ENCODE measurements at places on chromosomes 7 and 10.

DNA sequence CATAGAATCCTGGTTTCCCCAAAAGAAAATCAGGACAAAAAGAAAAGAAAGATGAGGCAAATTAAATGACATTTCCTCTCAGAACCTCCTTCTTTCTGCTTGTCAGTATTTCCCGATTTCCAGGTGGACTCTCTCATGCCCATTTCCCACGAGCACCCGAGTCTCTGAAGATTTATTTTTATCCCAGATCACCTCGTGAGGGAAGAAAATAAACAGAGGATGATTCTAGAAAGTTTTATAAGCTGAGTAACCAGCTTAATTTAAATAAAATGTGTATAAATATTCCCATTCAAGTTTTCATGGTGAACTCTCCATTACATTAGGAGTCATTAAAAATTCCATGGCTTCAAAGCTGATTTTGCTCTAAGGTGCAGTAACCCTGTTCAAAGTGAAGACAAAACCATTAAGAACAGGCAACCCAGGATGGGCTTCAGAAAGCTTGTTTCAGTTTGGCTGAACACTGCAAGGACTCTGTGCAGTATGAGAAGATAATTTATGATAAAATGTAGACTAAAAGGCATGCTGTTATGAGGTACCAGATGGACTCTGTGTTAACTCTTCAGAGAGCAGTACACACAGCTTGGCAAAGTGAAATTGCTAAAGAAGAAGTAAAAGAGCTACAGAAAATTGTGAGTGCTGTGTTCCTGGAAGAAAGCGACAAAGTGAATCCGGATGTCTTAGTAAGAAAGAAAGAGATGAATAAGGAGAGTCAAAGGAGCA is 521.3 kb upstream of the LRRN3 start:
- DNase-seq = no peak

GRCh38 chr10:7436490-7437100 is 25.8 kb upstream of the SFMBT2 start:
- peak; percentile 33 for DNase-seq

- no peak for DNase-seq
Observed at GRCh38 chr7:117530390-117530789, 50.6 kb downstream of the CFTR start.

DNA sequence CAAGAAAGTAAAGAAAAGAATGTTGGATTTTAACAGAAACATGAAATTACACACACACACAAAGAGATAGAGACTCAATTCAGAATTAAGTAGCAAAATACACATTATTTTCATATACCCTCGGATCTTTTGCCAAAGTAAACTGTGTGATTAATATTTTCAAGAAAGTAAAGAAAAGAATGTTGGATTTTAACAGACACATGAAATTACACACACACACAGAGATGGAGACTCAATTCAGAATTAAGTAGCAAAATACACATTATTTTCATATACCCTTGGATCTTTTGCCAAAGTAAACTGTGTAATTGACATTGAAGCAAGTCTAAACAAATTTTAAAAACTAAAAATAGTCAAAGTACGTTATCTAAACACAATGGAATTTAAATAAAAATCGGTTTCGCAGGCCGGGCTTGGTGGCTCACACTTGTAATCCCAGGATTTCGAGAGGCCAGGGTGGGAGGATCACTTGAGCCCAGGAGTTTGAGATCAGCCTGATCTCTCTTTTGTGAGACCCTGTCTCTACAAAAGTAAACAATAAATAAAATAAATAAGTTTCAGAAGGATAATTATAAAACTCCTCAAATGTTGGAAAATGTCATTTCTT is 337.3 kb upstream of the MAGI2 start:
- no peak for DNase-seq

DNA sequence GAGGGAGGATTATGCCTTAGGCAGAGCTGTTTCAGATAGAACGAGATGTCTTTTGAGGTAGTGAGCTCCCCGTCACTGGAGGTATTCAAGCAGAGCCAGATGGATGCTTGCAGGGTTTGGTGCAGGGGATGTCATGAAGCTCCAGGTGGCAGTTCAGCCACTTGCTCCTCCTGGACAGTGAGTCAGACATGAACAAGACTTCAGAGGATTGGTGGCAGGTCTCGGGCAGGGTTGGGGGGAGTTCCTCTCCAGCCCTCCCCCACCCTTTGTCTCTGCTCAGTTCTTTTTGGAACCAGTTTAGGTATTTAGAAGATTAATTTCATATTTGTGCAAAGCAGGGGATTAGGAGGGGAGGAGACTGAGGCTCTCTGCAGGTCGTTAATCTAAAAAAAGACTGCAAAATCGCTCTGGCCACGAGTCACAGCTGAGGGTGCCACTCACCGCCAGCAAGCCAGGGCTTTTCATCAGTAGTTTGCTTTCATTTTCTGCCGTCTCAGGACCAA is 21.5 kb upstream of the MYL10 start:
- DNase-seq = no peak

GRCh38 chr7:152383341-152384234 is 52.2 kb downstream of the KMT2C start:
- DNase-seq = peak; percentile 95

- DNase-seq = no peak
Observed at GRCh38 chr10:20287586-20287985, 471.4 kb downstream of the PLXDC2 start.

- no peak for DNase-seq
Observed at GRCh38 chr10:24174014-24174413, 34.9 kb upstream of the KIAA1217 start.

GRCh38 chr10:51685768-51686167 is 13.6 kb downstream of the CSTF2T start:
- no peak for DNase-seq

GRCh38 chr7:17159500-17160037 is 138.9 kb upstream of the AHR start:
- DNase-seq = no peak

GRCh38 chr7:115822380-115822779 is 208.2 kb downstream of the TFEC start:
- DNase-seq = no peak

GRCh38 chr10:62093863-62094291 is 174.8 kb downstream of the RTKN2 start:
- peak; percentile 59 for DNase-seq

DNA sequence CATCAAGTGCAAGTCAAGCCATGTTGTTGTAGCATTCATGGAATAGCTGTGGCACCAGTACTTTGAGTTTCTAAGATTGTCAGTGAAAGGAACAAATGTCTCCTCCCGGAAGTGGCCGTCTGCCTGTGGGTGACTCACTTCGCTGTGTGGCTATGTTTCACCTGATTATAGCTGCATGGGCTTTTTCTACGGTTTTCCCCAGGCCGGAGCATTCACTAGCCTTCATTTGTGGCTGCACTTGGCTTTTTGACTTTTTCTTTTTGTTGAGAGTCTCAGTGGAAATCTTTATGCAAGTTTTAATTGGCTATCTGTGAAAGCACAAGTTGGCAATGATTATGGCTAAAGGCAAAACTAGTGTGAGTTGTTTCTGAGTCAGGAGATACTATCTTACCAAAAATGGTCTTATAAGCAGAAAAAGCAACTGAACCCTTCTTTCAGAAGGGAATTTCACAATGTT is 35.0 kb downstream of the SRI start:
- DNase-seq = peak; percentile 62

DNA sequence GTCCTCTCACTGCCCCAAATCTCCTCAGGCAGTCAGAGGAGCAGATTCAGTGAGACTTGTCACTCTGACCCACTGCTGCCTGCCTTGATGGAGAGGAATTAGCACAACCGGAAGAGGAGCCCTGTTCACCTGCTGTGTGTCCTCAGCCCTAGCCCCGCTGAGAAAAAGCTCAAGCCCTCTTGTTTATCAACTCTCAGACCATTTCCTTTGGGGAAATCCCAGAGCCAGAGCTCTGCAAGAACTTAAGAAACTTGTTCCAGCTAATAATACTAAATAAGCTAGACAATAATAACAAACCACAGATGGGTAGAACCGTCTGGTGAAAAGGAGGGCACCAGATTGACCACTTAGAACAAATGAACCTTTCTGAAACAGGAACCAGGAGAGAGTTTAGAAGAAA is 37.7 kb upstream of the ITGB1 start:
- no peak for DNase-seq

DNA sequence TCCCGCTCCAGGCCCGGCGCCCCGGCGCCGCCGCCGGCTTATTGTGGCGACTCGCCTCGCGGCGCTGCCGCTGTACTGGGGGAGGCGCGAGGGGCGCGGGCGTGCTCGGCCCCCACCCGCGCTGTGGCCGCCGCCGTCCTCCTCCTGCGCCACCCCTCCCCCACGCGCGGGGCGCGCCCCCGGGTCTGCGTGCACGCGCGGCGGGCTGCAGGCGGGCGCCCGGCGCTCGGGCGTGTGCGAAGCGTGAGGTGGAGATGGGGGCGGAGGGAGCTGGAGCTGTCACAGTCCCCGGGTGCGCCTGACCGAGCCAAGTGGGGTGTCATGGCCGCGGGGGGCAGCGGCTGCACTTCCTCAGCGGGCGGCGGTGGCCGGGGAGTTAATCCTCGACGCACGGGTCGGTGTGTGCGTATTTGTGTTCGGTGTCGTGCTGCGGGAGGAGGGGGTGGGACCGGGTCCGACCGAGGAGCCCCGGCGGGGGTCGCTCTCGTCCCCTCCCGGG is 672 bp downstream of the LCOR start:
- peak; percentile 58 for DNase-seq

GRCh38 chr7:24143547-24143946 is 140.4 kb upstream of the NPY start:
- no peak for DNase-seq

GRCh38 chr7:121102619-121103018 is 114.1 kb downstream of the CPED1 start:
- DNase-seq = no peak

DNA sequence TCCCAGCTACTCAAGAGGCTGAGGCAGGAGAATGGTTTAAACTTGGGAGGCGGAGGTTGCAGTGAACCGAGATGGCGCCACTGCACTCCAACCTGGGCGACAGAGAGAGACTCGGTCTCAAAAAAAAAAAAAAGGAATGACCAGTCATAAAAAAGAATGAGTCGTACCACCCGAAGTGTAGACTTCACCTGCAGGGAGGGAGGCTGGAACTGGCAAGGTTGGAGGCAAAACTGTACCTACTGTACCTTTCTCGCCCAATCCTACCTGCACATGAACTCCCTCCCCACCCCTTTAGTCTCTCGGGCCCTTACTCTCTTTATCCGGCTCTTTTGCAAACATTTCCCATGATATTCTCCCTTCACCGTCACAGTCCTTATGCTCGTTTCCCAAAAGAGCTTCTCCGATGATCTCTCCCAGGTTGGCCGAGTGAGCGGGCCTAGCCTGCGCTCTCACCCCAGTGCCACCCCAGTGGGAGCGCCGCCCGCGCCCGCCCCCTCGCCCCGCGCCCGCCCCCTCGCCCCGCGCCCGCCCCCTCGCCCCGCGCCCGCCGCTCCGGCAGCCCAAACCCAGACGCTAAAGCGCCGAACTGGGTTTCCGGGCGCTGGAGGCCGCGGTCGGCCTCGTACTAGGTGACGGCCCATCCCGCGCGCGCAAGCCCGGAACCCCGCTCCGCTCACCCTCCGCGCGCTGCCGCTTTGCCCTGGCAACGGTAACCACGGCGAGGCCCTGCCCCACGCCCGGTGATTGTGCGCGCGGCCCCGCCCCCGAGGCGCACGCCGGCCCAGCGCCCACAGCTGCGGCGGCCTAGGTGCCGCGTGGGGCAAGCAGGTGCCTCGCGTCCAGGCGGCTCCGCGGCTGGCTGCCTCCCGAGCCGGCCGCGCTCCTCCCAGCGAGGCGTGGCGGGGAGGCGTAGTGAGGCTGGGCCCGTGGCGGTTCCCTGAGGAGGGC is at the start of gene SMKR1:
Gene SMKR1, plus strand, starts transcription at position 772 of the 948 bp plus-strand sequence. CDS start 294 bp downstream, outside the sequence.
- DNase-seq = peak; percentile 38

GRCh38 chr7:30799206-30799975 is 28.2 kb downstream of the MINDY4 start:
- DNase-seq = peak; percentile 99

GRCh38 chr10:78777867-78778266 is 290.9 kb upstream of the ZMIZ1 start:
- peak; percentile 55 for DNase-seq

DNA sequence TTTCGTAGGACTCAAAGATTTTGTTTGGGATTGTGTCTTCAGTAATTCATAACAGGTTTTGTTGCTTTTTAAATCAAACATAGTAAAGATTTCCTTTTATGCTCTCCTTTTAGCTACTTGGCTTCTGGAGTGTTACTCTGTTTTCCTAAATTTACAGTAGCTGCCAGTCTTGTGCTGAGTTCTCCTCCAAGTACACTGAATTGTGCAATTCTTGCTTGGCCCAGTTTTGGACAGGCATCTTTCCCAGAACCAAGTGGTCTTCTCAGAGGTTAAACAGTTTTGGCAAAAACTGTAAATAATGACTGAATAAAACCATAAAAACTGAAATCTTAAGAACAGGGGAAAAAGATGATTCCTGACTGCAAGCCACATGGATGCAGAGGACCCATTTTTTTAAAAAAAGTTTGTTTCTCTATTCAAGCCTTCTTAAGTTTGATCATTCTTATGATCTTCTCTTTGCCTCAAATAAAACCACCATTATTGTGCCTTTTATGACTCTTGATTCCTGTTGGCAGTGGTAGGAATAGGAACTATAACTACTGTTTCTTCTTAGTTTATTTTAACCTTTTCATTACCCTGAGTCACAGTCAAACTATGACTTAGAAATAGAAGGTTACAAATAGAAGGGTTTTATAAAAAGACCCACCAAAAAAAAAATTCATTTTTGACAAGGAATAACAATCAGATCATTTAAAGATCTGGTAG is 88.0 kb downstream of the MDFIC start:
- peak; percentile 78 for DNase-seq

DNA sequence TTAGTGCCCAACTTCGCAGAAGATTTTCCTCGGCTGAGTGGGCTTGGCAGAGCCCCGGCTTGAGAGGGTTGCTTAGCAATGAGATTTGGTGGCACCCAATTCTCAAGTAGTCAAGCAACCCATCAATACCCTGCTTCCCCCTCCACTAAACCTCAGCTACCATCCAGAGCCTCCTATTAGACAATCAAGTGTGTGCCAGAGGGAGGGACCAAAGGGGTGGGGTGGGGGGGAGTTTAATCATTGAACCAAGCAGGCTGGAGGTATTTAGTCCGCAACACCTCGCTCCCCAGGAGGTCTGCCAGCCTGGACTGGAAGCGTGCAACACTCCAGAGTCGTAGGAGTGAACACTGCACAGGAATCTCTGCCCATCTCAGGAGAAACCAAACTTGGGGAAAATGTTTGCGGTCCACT is at the start of gene HKDC1:
Gene HKDC1, plus strand, starts transcription at position 292 of the 411 bp plus-strand sequence. Its CDS starts 104 bp downstream, at position 396.
- DNase-seq = no peak

- peak; percentile 96 for DNase-seq
Observed at GRCh38 chr10:10644008-10644646, 373.5 kb upstream of the CELF2 start.

GRCh38 chr7:26087321-26088091 is 64.5 kb upstream of the NFE2L3 start:
- no peak for DNase-seq

DNA sequence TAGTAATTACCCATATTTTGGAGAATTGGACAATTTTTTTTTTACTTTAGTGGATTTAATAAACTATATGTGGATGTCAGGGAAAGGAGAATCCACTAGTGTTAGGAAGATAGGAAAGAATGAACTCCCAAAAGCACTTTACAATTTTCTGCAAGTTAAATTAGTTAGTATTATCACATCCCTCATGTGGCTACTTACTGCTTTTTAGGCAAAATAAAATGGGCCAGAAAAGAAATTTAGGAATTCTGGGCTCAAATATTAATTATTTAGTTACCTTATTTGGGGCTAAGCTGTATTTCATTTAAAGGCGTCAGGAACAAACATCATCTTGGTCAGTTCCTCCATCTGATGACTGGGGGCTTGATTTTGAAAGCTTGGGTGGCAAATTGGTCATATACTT is 4.8 kb upstream of the CUX1 start:
- no peak for DNase-seq

GRCh38 chr7:106864298-106865081 is 592 bp upstream of the PIK3CG start:
- DNase-seq = no peak
